ENCODE measurements at places on chromosomes 11 and 22.

GRCh38 chr11:28463826-28464225 lies 355.6 kb downstream of the METTL15 start:
- H3K4me3 ChIP-seq, result no peak overlapping the region
- H3K4me1 ChIP-seq, result no peaks in the 10 kb centered on the region
- H3K27ac ChIP-seq, result no peak overlapping the region
- DNase-seq, result no peak

GRCh38 chr11:24391167-24391566 lies 105.7 kb upstream of the LUZP2 start:
- H3K4me3 ChIP-seq, result no peak overlapping the region
- no peak for DNase-seq
- no peak overlapping the region for H3K27ac ChIP-seq
- no peaks in the 10 kb centered on the region for H3K4me1 ChIP-seq
- no peaks in the 10 kb centered on the region for H3K27me3 ChIP-seq

DNA sequence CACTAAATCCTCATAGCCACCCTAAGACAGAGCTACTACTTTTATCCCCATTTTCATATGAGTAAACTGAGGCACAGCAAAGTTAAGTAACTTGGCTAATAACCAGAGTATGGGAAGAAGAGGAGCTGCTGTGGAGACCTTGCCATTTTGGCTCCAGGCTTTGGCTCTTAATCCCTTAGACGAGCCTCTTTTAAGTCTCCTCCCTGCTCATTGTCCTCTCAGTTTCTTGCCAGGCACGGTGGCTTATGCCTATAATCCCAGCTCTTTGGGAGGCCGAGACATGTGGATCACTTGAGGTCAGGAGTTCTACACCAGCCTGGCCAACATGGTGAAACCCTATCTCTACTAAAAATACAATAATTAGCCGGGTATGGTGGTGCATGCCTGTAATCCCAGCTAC lies 78.6 kb downstream of the PRR5L start:
- H3K4me1 ChIP-seq, result peaks cover 39% of the 10 kb centered on the region
- H3K36me3 ChIP-seq, result no peaks in the 10 kb centered on the region
- no peak overlapping the region for H3K27ac ChIP-seq
- no peak for DNase-seq

GRCh38 chr22:36928196-36928595 lies 14.8 kb downstream of the CSF2RB start:
- DNase-seq, result no peak
- no peaks in the 10 kb centered on the region for H3K27me3 ChIP-seq
- H3K36me3 ChIP-seq, result no peaks in the 10 kb centered on the region
- H3K4me3 ChIP-seq, result no peak overlapping the region
- H3K27ac ChIP-seq, result no peak overlapping the region

DNA sequence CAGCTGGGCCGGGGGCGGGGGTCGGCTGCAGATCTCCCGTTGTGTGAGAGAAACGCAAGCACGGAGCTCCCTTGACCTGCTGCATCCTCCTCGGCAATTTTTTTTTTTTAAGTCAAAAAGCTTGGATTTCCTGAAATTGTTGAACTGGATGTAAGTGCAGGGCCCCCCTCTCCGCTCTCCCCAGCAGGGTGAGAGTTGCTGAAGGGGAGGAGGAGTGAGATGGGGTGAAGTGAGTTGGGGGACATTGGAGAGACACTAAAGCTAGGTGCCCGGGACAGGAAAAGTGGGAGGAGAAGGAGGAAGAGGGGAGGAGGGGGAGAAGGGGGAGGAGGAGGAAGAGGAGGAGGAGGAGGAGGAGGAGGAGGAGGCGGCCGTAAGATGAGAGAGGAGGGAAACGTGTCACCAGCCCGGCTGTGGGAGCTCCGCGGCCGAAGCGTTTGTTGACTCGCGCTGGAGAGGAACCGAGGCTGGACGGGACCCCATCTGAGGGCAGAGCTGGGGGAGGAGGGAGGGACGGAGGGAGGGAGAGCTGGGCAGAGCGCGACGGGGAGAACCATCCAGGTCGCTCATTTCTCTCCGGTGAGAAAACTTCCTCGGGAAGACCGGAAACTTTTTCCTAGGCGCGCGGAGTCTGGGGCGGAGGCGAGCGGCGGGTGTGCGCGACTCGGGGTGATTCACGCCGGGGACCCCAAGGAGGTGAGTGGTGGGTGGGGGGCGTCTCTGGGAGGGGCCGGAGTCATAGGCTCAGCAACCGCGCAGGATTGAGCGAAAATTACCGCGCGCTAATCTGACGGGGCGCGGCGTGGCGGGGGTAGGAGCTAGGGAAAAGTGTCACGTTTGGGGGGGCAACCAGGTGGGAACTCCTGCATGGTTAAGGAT lies 80.2 kb downstream of the PRR5L start:
- DNase-seq, result no peak
- no peaks in the 10 kb centered on the region for H3K27me3 ChIP-seq
- no peaks in the 10 kb centered on the region for H3K36me3 ChIP-seq
- peak overlapping the region; percentile 46 for H3K27ac ChIP-seq
- H3K4me3 ChIP-seq, result peak overlapping the region; percentile 81

DNA sequence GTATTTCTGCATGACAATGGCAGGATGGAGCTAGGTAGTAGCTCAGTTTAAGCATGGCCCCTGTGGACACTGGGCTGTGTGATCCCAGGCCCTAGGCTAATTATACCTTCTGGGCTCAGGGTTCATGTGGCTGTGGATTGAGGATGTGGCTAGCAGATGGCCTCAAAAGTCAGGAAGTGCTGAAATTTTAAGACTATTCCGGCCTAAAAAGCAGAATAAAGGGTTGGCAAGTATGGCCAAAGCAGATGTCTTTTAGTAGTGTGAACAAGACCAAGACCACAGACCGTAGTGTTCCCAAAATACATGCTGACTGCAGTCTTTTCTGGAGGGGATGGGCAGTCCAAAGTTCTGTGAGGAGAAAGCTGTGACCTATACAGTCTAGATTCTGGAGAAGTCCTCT lies 115.7 kb upstream of the RAG2 start:
- no peak overlapping the region for H3K4me3 ChIP-seq
- no peaks in the 10 kb centered on the region for H3K4me1 ChIP-seq
- no peaks in the 10 kb centered on the region for H3K27me3 ChIP-seq
- no peak overlapping the region for H3K27ac ChIP-seq
- no peak for DNase-seq

GRCh38 chr11:117613521-117613920 lies 183.5 kb downstream of the DSCAML1 start:
- no peak overlapping the region for H3K4me3 ChIP-seq
- no peaks in the 10 kb centered on the region for H3K36me3 ChIP-seq
- DNase-seq, result no peak
- peaks cover 6% of the 10 kb centered on the region for H3K4me1 ChIP-seq
- no peak overlapping the region for H3K27ac ChIP-seq

- no peaks in the 10 kb centered on the region for H3K27me3 ChIP-seq
- no peak for DNase-seq
- no peaks in the 10 kb centered on the region for H3K36me3 ChIP-seq
- H3K27ac ChIP-seq, result no peak within 1 kb of the TSS
Measured at GRCh38 chr11:67674442-67674871, at the start of gene ALDH3B2. Gene ALDH3B2 (minus strand): TSS chr11:67674623. CDS start chr11:67666935, 7,688 bp downstream.

- H3K27me3 ChIP-seq, result no peaks in the 10 kb centered on the region
- no peak overlapping the region for H3K4me3 ChIP-seq
- peaks cover 56% of the 10 kb centered on the region for H3K36me3 ChIP-seq
- no peak for DNase-seq
- H3K27ac ChIP-seq, result no peak overlapping the region
Measured at GRCh38 chr11:75406338-75406777, 7.0 kb downstream of the RPS3 start.

DNA sequence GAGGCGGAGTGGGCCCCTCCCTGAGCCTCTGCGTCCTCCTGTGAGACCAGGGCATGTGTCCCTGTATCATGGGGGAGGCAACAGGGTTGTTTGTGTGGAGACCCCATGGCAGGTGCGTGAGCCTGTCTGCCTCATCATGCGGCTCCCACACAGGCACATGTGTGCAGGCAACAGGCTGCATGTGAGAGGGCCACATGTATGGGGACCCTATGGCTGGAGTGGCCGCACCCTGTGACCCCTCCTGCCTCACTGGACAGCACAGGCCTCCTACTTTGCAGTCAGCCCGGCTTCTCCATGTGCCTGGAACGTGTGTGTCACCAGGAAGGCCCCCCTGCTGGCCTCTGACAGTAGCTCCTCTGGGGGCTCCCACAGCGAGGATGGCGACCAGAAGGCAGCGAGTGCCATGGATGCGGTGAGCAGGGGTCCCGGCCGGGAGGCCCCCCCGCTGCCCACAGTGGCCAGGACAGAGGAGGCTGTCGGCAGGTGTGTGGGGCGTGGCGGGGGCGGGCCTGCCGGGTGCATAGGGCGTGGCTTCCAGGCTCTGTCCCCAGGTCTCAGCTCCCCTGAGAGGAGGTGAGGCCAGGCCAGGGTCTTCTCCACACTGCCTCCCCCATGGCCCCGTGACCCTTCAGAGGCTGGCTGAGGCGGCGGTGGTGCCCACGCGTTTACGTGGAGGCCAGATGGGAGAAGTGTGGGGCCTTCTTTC lies 34.1 kb downstream of the SBF1 start:
- H3K4me3 ChIP-seq, result no peak overlapping the region
- DNase-seq, result no peak
- H3K4me1 ChIP-seq, result peaks cover 13% of the 10 kb centered on the region
- H3K27ac ChIP-seq, result no peak overlapping the region

- H3K27ac ChIP-seq, result no peak overlapping the region
- DNase-seq, result no peak
- H3K4me1 ChIP-seq, result no peaks in the 10 kb centered on the region
- no peaks in the 10 kb centered on the region for H3K36me3 ChIP-seq
- H3K4me3 ChIP-seq, result no peak overlapping the region
Measured at GRCh38 chr11:115078461-115079438, 400.4 kb downstream of the NXPE2 start.

DNA sequence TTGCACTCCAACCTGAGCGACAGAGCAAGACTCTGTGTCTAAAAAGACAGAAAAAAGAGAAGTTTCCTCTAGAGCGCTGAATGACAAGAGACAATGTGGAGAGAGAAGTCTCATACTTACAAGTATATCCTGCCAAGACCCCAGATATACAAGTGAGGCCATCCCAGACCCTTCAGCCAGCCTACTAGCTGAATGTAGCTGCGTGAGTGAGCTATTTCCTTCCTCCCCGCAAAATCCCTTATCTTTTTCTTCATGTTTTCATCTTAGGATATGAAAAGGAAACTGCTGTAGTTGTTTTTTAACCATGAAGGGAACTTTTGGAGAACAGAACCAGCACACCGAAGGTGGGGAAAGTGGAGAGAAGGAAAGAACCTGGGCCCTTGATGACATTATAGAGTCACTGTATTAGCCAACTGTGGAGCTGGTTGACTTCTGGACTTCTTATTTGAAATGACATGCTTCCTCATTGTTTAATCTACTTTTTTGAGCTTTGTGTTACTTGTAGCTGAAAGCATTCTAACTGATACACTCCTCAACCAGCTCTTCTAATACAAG lies 4.4 kb upstream of the DDX17 start:
- no peaks in the 10 kb centered on the region for H3K27me3 ChIP-seq
- no peak overlapping the region for H3K27ac ChIP-seq
- H3K4me3 ChIP-seq, result no peak overlapping the region
- H3K4me1 ChIP-seq, result peaks cover 9% of the 10 kb centered on the region

DNA sequence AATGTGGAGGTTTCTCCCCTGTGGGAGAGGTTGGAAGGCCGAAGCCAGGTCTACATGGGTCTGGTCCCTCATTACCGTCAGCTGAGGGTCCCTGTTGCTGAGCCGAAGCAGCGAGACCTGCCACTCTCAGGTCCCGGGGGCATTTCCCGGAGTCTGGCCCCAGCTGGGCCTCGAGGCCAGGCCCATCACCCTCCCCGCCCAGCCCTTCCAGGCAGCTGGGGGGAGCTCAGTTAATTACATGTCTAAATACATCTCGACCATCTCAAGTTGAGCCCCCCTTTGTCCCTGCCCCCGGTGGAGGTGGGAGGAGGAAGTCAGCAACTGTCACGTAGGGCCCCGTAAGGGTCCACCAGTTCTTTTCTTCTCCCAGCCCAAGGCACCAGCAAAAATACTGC lies 3.6 kb downstream of the CDKN1C start:
- no peaks in the 10 kb centered on the region for H3K36me3 ChIP-seq
- no peak for DNase-seq
- no peak overlapping the region for H3K4me3 ChIP-seq
- peaks cover 7% of the 10 kb centered on the region for H3K4me1 ChIP-seq
- H3K27me3 ChIP-seq, result no peaks in the 10 kb centered on the region
- no peak overlapping the region for H3K27ac ChIP-seq

DNA sequence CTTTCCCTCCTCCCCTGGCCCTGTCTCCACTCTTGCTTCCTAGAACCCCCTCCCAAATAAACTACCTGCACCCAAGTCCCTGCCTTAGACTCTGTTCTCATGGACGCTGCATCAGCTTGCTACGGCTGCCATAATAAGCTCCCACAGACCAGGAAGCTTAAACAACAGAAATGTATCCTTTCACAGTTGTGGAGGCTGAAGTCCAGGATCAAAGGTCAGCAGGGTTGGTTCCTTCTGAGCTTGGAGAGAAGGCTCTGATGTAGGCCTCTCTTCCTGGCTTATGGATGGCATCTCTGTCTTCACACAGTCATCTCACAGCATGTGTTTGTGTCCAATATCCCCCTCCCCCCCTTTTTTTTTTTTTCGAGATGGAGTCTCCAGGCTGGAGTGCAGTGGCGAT lies 23.4 kb downstream of the CBX7 start:
- no peak overlapping the region for H3K4me3 ChIP-seq
- peaks cover 12% of the 10 kb centered on the region for H3K36me3 ChIP-seq
- H3K4me1 ChIP-seq, result no peaks in the 10 kb centered on the region
- H3K27me3 ChIP-seq, result no peaks in the 10 kb centered on the region
- H3K27ac ChIP-seq, result no peak overlapping the region

GRCh38 chr11:17489751-17490150 lies 13.1 kb upstream of the ABCC8 start:
- H3K36me3 ChIP-seq, result no peaks in the 10 kb centered on the region
- H3K27me3 ChIP-seq, result no peaks in the 10 kb centered on the region
- no peak overlapping the region for H3K4me3 ChIP-seq
- H3K4me1 ChIP-seq, result no peaks in the 10 kb centered on the region
- DNase-seq, result no peak
- H3K27ac ChIP-seq, result no peak overlapping the region

DNA sequence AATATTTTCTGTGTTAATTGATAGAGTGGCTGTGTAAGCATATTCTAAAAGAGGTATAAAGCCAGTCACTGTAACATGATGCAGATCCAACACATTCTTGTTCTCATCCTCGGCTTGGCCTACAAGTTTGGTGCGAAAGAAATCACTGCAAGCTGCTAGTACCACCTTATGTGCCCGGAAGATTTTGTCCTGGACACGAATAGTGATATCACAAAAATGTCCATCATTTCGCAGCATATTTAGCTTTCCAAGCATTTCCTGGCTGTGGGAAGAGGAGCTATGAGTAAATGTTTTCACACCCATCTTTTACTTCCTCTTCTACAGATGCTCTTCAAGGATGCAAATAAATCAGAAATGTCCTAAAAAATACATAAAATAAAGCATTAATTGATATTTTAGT lies 53.1 kb downstream of the ZBTB44 start:
- H3K4me1 ChIP-seq, result no peaks in the 10 kb centered on the region
- no peak for DNase-seq
- no peaks in the 10 kb centered on the region for H3K27me3 ChIP-seq
- no peak overlapping the region for H3K4me3 ChIP-seq
- peaks cover 17% of the 10 kb centered on the region for H3K36me3 ChIP-seq
- H3K27ac ChIP-seq, result no peak overlapping the region

Data from CD4-positive, alpha-beta memory T cell (primary cell).